B cell (primary cell): ENCODE measurements at places on chromosomes 6 and 20.

DNA sequence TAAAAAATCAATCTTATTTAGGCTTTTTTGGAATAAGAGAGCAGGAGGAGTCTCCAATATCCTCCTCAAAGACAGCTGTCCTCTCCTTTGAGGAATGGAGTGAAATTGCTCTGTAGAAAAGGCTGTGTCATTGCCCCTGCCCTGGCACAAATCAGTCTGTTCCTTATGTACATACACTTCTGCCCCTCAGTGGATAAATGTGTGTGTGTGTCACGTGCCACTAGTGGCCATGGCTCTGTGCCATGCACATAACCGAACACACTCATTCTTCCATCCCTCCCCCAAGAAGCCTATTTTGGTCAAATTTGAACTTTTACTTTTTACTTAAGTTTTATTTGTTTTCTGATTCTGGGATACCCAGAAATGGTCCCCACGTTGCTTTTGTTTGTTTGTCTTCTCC lies 49.2 kb downstream of the ANKS1A start:
- DNase-seq: no peak

GRCh38 chr6:19803331-19804204 lies 33.6 kb upstream of the ID4 start:
- no peak for DNase-seq

DNA sequence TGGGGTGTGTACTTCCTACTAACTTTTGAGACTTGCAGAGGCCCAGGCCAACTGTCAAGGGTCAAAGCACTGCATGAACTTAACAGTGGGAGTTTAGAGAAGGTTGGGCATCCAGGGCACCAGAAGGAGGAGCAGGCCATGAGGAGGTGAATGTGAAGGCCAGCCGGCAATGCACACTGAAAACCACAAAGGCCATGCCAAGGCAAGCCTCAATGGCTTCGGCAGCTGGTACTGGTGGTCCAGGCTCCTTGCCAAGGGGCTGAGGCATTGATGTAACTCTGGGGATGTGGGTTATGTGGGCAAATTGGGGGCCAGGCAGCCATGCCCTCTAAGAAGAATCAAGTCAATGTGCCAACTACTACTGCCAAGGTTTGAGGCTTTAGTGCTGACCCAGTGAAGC lies 222.4 kb downstream of the UNC5CL start:
- DNase-seq: no peak

DNA sequence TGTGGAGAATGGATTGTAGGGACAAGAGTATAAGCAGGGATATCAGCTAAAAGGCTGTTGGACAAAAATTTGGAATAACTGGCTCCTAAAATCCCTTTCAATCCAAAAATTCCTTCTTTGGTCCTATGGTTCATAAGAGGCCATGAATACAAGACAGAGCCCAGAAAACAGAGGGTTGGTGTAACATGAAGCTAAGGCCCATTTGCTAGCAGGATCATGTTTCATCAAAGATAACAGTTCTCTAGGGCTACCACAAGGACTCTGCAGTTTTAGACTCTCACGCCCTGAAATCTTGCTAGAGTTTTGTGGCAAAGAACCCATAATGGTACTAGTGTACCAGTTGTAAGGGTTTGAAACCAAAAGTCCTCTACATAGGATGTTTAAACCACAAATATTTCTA lies 327.8 kb upstream of the TBX18 start:
- DNase-seq: no peak

- DNase-seq: no peak
Observed at GRCh38 chr6:4774715-4775493, 1.3 kb upstream of the CDYL start.

GRCh38 chr20:35277127-35277526 lies 795 bp downstream of the MMP24OS start:
- DNase-seq: no peak

- no peak for DNase-seq
Observed at GRCh38 chr6:117477988-117478852, 4.3 kb upstream of the DCBLD1 start.
